ENCODE measurements at places on chromosomes 1 and 21.

DNA sequence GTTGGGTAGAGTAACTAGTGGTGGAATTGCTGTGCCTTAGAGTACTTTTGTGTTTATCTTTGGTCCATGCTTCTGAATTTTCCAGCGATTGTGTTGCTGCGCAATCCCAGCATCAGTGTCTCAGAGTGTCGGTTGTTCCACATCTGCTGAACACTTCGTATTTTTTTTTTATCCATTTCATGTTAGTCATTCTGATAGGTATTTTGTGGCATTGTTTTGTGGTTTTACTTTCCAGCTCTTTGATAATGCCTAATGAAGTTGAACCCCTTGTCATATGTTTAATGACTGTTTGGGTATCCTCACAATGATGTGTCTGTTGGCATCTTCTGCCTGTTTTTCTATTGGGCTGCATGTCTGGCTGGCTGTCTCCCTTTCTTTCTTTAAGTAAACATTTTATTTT, 13.6 kb downstream of the TUFT1 start:
- DNase-seq = no peak

DNA sequence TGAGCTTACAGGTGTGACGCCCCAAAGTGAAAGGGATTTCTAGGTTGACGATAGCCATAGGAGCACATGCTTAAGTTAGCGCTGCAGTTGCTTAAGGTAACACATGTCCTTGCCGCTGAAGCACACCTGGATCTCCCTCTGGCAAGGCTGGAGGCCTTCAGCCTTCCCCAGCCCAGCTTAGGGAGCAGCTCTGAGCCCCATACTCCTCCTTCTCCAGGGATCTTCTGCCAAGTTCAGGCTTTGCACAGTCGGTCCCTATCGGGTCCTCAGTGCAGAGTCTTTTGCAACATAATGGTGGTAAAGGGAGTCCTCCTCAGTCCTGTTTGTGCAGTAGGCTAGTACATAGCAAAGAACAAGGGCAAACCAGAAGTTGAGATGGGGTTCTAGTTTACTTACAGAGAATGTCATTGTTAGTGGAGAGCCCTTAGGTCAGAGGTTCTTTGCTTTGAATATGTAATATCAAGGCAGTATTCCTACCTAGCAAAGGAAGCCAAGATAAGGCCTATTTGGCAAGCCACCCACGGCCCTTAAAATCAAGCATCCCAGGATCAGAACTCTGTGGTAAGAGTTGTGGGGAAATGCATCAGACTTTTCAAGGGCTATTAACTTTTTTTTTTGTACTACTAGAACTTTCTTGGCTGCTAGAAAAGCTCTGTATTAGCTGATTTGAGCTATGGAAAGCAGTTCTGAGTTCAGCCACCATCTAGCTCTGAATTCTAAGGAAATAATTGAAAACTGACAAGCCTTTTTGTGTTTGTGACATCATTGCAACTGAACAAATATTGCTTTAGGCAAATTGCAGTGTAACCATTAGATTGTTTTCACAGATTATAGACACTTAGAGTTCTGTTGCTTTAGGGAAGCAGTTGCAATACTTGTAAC, 1.4 kb downstream of the EVA1C start:
- no peak for DNase-seq

GRCh38 chr1:114118351-114118990, 35.2 kb downstream of the SYT6 start:
- DNase-seq = no peak

- DNase-seq = no peak
These were observed 38.7 kb downstream of the TRIM62 start for GRCh38 chr1:33143176-33143575.

DNA sequence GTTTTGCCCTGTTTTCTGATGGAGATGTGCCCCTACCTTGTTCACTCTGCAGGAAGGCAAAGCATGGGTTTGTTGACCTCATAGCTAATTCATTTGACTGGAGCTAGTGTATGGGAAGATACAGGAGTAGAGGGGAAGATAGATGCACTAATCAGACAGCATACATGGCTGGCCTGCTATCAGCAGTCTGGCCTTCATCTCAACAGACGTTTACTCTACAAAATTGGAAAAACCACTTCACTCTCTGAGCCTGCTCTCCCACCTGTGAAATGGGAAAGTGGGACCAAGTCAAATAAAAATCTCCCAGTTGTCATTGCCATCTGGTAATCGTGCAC, 235.2 kb upstream of the RAB4A start:
- DNase-seq = no peak

GRCh38 chr1:162892906-162893611, 32.1 kb upstream of the CCDC190 start:
- DNase-seq = no peak

GRCh38 chr1:180163041-180163440, 8.4 kb downstream of the QSOX1 start:
- DNase-seq = no peak

GRCh38 chr1:246176126-246177024, 330.7 kb downstream of the SMYD3 start:
- no peak for DNase-seq

DNA sequence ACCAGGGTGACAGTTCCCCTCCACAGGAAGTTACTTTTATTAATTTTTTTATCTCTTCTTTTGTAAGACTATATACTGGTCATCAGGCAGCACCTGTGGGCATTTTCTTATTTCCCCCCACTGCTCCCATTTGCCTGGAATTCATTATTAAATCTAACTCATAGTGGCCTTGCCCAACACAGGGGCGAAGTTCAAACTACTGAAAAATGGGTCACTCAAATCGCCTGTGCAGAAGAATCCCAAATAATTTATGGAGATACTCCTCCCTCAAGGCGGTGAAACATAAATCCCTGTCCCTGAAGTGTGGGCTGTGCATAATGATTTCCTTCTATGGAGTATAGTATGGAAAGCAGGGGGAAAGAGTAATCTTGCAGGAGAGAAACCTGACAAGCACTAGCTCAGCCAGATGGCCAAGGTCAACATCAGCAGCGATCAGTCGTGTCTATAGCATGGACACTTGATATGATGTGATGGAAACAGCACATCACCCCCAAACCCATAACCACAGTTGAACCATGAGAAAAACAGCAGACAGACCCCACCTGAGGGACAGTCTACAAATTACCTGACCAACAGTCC, 7.9 kb downstream of the CAMK2N1 start:
- DNase-seq = no peak

GRCh38 chr1:43344267-43344850, 6.7 kb downstream of the MPL start:
- DNase-seq = no peak

- no peak for DNase-seq
These were observed 7.6 kb upstream of the MX1 start for GRCh38 chr21:41418393-41418792.

DNA sequence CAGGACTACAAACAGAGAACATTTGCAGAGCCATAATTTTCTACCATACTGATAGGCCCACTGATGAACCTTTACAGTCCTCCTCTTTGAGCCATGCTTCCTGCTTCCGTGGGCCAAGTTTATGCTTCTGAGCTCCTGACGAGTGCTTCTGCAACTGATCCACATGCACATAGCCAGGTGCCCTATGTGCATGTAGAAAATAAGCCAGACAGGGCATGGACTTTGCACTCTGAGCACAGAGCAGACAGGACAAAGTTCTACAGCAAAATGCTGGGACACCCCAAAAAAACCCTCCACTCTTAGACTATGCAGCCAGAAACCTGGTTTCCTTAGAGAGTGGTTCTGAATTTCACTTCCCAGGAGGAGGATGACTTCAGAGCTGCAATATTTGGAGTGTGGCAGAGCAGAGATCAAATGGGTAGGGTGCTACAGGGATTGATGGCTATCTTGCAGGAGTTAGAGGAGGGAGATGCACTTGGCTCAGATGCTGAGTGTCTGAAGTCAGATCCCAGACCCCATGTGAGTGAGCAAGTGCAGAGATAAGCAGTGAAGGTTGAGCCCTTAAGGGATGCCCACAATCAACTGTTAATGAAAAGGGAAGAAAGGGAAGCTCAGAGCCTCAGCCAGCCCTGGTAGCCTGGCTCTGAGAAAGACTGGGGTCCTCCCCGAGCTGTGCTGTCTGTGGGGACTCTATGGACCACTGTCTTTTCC, 230.9 kb downstream of the DUSP10 start:
- DNase-seq = no peak

DNA sequence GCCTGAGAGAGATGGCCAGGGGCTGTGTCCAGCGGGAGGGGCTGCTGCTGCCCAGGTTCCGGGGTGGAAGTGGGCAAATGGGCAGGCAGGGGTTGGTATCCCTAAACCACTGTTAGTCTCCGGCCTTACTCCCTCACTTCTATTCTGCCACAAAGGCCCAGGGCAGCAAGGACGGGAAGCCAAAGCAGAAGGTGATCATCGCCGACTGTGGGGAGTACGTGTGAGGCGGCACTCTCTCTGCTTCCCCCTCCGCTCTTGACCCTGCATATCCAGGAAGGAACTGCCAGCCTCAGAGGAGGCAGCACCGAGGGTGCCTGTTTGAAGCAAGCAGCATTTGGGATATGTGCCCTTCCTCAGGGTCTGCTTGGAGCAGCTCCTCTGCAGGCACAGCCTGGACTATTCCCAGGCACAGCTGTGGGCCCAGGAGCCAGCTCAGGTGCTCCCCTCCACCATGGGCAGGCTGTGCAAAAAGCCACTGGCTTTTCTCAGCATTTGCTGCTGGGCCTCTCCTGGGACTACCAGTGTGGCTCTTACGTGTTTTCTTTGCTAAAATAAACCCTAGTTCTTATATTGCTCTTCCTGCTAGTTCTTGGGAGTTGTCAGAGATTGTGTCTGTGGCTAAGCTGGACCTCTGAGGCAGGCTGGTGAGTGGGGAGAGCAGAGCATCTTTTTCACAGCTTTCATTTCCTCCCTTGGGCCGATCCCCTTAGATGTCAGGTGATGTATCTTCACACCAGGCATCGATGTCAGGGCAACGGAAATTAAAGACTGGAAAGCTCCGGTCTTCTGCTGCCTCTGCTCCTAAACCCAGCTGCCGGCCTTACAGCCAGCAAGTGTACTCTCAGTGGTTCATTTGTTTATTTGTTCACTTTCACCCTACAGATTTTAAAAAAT, 14.7 kb downstream of the PPIE start:
- no peak for DNase-seq

- no peak for DNase-seq
These were observed 47.8 kb downstream of the CHML start for GRCh38 chr1:241592273-241592958.

Measured in NCI-H446 (cell line).